ENCODE measurements at places on chromosomes 16 and 17. TPM values are rescaled to one million over a fixed set of nuclear protein-coding genes. Genes with fewer than 3 reads are reported as not detected.

TEX2 gene
- polyA plus RNA-seq = 22.3 TPM

TBC1D3B gene
- polyA plus RNA-seq = 0.42 TPM

ACSM2A gene
- not detected for polyA plus RNA-seq

C1QL1 gene
- polyA plus RNA-seq = 12.7 TPM

MT4 gene
- not detected for polyA plus RNA-seq

LGALS9 gene
- polyA plus RNA-seq = 30.2 TPM

GOSR2 gene
- 44.4 TPM for polyA plus RNA-seq

KRTAP2-1 gene
- not detected for polyA plus RNA-seq

FBXL16 gene
- polyA plus RNA-seq = 0.04 TPM

NOD2 gene
- polyA plus RNA-seq = 0.36 TPM
